ENCODE measurements at places on chromosomes 2 and 18.
A peak's percentile ranks its signal among the peaks of the same experiment; 100 is the strongest.

- peak; percentile 63 for DNase-seq
Observed at GRCh38 chr18:50268022-50268747, 1.9 kb upstream of the CFAP53 start.

DNA sequence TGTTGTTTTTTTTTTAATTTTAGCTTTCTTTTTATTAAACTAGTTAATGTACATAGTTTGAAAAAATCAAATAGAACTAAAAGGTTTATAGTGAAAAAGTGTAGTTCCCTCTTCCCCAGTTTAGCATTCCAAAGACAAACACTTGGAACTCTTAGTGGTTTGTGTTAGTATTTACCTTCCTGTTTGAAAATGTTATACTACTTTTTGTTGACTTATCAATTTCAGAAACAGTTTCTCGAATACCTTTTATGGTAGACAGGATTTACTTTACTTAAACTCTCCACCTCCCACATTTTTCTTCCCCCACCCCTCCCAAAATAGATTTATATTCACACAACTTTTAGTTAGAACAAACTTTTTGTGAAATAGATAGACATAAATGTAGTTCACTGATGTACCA lies 26.7 kb downstream of the PLEKHA3 start:
- DNase-seq, result no peak

- no peak for DNase-seq
Observed at GRCh38 chr2:24856791-24857211, 63.2 kb downstream of the ADCY3 start.

DNA sequence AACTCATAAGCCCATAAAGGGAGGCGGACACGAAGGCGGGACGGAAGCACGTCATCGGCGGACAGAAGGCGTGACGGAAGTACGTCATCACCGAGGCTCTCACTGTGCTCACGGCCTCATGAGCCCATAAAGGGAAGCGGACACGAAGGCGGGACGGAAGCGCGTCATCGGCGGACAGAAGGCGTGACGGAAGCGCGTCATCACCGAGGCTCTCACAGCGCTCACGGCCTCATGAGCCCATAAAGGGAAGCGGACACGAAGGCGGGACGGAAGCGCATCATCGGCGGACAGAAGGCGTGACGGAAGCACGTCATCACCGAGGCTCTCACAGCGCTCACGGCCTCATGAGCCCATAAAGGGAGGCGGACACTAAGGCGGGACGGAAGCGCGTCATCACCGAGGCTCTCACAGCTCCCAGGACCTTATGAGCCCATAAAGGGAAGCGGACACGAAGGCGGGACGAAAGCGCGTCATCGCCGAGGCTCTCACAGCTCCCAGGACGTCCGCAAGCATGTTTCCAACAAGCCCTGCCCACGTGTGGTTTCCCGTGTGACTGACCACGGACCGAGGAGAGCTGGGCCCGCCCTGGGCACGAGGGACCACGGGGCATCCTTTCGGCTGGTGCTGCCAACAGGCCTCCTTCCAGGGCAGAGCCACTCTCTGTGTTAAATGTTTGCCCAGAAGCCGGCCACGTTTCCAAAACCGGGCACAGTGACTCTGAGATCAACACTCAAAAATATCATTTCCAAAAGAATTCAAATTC lies 182.7 kb upstream of the SALL3 start:
- no peak for DNase-seq

DNA sequence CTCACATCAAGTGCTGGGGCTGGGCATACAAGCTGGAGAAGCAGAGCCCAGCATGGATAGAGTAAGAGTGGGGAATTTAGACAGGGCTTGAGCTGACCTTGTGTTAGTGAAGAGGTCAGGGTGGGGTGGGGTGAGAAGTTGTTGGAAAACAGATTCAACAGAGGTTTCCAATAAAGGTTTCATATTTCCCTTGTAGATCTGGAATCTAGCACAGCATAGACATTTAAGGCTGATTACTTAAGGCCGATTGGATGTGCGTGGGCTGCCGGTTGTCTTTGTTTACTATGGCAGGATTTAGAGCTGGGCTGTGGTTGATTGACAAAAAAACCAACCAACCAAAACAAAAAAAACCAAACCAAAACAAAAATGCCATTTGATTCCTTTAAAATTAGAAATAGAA lies 114.9 kb upstream of the SEC11C start:
- DNase-seq, result no peak

DNA sequence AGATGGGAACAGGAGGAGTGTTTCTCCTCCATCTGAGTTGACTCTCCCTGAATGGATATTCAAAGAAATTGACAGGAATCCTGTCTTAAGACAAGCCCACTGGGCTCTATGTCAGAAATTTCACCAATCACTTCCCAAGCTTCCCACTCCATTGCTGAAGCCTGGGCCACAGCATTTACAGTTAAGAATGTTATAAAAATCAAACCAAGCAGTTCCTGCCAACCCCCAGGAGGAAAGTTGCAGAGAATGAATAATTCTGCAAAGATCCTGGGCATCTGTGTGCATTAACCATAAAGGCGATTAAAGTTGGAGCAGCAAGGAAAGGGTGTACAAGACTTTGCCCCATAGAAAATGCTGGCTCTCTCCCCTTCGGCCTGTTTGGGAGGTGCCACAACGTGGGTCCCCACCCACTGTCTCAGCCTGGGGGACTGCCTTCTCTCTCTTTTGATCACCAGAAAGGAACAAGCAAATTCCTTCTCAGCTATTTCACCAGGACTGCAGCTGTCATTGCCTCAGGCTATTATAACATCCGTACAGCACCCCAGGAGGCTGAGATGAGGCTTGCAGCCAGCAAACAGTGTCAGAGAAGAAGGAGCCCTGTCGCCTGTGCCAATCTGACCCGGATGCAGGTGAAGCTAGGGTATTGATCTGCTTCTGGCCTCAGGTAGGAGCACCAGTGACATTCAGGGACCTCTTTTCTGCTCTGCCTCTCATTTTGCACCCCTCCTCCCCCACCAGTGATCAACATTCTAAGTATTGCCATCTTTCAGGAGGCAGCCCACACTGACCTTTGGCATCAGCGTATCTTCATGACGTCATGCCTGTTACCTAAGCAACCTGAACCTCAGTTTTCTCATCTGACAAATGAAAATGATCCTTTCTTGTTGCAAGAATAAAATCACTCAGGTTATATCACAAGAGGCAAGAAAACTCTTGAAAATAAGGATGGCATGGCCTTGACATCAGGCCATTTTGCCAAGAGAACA lies 219.0 kb downstream of the SH3BP4 start:
- no peak for DNase-seq

DNA sequence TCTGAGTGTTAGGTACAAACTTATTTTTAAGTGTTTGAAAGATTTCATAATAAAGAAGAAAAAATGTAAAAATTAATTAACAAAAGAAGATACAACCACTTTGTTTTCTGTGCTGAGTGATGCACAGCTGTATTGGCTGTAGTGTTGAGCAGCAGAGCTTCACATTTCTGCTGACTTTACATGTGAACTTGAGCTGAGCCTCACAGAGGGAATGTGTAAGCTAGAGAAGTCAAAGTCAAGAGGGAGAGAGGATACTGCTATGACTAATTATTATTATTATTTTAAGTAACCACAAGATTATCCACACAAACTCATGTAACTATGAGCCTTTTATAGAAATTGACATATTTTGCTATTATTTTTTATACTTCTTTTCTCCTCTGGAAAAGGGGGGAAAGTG lies 159.1 kb upstream of the ZSWIM2 start:
- no peak for DNase-seq

- no peak for DNase-seq
Observed at GRCh38 chr18:26479065-26479680, 69.2 kb downstream of the KCTD1 start.

- DNase-seq, result no peak
Observed at GRCh38 chr2:112256654-112257053, 1.8 kb upstream of the ZC3H8 start.

GRCh38 chr2:200470230-200470629 lies 39.6 kb downstream of the KCTD18 start:
- DNase-seq, result no peak

- no peak for DNase-seq
Observed at GRCh38 chr2:208488686-208489564, 82.3 kb downstream of the PTH2R start.

DNA sequence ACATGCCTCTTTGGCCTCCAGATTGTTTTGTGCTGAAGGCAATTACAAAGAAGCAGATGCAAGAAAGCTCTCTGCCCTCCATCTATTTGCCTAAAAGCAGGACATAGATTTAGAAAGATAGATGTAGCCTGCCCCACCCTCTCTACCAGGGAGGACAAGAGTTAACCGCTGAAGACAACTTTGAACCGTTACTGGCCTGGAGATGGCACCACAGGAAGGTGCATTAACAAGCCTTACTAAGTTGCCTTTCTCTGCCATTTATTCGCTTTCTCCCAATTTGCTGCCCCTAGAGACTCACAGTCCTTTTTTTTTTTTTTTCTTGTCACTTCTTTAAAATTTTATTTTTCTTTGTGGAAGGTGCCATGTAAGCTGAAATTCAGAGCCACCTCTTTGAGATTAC lies 28.8 kb upstream of the RMDN2 start:
- no peak for DNase-seq

- DNase-seq, result no peak
Observed at GRCh38 chr2:135679125-135679524, 62.5 kb upstream of the UBXN4 start.

GRCh38 chr2:144229296-144229695 lies 290.6 kb downstream of the ZEB2 start:
- DNase-seq, result no peak

DNA sequence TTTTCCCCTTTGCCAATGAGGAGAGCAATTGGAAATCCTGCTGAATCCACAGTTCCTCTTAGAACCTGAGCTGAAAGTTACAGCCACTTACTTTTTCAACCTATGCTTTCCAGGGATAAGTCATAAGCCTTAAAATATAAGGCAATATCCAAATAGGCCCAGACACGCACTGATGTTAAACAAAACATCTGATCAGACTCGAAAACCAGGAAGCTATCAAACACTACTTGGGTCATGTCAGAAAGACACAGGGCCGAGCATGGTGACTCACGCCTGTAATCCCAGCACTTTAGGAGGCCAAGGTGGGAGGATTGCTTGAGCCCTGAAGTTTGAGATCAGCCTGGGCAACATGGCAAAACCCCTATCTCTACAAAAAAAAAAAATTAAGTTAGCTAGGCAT lies 192.1 kb downstream of the SP3 start:
- no peak for DNase-seq

- DNase-seq, result no peak
Observed at GRCh38 chr2:65396348-65397026, 35.9 kb downstream of the SPRED2 start.

GRCh38 chr2:217615171-217615570 lies 387.6 kb downstream of the TNS1 start:
- no peak for DNase-seq

GRCh38 chr2:23128684-23129292 lies 256.2 kb upstream of the KLHL29 start:
- DNase-seq, result no peak

GRCh38 chr2:164205347-164205746 lies 415.9 kb downstream of the GRB14 start:
- DNase-seq, result no peak
